ENCODE measurements at places on chromosomes 6 and 20.

DNA sequence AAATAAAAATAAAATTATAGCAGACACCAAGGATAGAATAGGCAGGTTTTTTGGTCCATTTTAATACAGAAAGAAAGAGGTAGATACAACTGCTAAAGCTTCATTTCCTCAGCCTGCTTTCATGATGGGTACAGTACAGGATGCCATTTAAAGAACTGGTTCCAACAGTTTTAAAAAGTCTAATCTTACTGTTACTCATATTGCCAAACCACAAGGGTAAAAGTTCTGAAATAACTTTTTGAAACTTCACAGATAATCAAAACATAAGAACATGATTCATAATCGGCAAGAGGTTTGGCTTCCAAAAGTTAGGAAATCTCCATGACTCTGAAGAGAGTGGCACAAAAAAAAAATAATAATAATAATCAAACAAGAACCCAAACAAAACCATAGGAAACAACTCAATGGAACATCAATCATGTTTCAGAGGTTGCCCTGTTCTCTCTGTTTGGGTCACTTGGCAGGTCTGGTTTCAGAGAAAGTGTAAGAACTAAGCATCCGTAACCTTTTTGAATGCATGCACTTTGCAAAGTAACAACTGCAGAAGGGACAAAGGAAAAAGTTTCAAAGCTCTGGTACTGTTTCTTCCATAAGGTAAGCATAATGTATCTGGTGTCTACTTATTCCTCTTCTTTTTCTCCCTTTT is 79.7 kb downstream of the SMLR1 start:
- no peak for DNase-seq

DNA sequence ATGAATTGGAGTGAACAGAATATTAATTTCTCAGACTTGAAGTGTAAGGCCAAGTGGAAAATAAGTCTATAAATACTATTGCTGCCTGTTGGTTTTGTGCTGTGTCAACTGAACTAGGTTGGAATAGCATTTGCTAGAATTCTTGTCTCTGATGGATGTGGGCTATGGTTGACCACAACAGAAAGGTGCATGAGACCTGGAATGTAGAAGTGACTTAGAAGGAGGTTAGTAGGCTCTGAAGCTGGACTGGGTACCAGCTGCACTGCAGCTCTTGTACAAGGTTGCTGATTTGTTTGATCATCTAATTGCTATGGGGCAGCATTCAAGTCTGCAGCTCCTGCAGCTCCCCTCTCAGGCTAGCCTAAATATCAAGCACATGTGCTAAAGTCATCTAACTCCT is 479.0 kb upstream of the NRSN1 start:
- DNase-seq: no peak

- DNase-seq: no peak
Measured at GRCh38 chr6:140002396-140003022, 628.1 kb upstream of the CITED2 start.

- DNase-seq: no peak
Measured at GRCh38 chr6:140732991-140733390, 1358.5 kb upstream of the CITED2 start.

DNA sequence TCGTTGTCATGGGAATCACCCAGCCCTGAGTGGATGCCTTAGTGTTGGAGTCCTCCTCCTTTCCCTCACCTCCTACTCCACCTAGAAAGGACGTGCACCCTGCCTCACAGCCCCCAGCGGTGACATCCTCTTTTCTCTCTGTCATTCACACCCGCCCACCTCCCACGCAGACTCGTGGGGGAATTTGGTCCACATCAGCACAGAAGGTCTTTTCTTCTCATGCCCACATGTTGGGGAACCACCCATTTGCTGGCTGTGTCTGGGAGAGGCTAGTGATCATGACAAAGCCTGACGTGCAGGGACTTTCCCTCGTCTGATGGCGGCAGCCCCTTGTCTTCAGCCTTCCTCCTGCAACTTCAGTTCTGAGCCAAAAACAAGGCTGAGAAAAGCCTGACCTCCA is 96.0 kb upstream of the CNKSR3 start:
- DNase-seq: no peak

DNA sequence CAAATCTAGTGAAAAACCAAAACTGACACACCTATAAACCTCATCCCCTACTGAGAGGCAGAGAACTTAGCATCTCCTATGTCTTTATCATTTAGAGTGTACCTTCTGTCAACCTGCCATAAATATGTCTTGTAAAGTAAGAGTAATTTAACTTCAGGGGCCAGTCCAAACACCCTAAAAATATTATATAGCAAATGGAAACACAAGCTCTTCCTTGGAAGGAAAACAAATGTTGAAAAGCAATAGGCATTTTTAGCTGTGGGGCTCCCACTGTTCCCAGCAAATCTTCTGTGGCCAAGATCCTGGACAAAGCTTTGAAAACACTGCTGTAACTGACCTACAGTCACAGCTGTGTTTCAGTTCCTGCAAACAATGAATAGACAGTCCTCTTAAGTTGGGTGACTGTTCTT is 140.0 kb upstream of the RNF217 start:
- no peak for DNase-seq

DNA sequence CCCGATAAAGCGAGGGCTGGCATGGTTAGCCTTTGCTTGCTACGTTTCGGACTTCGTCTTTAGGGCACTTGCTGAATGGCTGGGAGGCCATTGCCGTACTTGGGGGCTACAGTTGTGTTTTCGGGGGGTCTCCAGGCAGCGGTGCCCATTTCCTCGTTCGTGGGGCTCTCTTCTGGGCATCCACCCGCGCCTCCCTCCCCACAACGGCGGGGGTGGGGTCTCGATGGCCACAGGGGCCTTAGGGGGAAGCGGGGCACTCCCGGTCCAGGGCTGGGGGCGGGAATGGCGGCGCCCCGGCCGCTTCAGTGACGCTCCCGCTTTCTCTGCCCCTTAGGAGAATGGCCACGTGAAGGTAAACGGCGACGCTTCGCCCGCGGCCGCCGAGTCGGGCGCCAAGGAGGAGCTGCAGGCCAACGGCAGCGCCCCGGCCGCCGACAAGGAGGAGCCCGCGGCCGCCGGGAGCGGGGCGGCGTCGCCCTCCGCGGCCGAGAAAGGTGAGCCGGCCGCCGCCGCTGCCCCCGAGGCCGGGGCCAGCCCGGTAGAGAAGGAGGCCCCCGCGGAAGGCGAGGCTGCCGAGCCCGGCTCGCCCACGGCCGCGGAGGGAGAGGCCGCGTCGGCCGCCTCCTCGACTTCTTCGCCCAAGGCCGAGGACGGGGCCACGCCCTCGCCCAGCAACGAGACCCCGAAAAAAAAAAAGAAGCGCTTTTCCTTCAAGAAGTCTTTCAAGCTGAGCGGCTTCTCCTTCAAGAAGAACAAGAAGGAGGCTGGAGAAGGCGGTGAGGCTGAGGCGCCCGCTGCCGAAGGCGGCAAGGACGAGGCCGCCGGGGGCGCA is 2.4 kb downstream of the MARCKS start:
- no peak for DNase-seq

DNA sequence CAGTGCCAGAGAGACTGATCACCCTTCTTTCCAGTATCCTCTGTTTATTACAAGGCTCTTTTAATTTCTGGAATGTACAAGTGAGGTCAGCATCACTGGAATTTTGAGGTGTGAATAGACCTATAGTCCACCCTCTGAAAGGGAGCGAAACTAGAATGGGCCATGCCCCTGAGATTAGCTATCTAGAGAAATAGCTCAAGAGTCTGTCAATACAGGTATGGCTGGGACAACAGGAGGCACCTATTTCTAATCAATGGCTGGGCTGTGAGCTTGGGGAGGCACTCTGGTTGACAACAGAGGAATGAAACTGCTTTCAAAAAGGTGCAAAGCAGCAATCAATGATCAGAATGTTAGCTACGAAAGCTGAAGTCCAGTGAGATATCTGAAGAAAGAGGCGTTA is 17.3 kb upstream of the CITED2 start:
- DNase-seq: no peak

DNA sequence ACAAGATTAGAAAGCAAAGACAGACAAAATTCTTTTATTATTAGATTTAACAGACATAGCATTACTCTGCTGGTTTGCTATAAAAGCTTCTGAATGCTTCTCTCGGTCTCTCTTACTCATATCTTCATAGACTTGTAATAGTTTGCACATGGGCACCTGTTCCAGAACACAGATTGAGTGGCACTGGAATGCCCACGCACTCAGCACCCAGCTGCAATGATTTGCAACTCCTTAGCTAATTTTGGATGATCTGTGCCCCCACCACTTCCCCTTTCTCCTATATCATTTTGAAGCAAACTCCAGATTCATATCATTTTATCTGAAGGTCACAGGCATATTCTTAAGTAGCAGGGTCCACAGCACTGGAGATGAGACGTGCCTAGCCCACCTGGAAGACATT is 148.8 kb downstream of the CFAP61 start:
- DNase-seq: no peak

DNA sequence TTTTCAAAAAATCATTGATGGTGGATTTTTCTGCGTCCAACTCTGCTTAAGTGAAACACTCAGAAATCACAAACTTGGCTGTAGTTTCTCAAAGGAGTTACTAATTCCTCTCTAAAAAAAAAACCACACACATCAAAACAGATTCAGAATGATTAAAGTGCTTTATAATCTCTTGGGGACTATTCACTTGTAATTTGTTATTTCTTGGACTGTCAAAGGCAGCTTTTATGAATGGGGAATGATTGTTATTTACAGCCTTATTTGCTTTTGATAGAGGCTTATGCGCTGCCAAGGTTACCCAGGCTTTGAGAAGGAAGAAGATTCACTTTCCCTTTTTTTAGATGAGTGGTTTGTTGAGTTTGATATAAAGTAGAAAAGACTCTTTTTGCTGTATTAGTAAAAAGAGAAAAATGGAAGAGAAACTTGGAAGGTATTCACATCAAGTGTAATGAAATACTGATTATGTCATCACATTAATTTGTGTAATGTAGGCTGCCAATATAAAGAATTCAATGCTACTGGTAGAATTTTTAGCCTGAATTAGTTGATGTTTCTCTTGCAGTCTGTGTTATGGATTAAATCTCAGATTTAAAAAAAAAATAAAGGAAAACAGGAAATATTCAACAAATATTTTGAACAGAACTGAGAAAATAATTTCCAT is 381.0 kb upstream of the SASH1 start:
- DNase-seq: no peak

DNA sequence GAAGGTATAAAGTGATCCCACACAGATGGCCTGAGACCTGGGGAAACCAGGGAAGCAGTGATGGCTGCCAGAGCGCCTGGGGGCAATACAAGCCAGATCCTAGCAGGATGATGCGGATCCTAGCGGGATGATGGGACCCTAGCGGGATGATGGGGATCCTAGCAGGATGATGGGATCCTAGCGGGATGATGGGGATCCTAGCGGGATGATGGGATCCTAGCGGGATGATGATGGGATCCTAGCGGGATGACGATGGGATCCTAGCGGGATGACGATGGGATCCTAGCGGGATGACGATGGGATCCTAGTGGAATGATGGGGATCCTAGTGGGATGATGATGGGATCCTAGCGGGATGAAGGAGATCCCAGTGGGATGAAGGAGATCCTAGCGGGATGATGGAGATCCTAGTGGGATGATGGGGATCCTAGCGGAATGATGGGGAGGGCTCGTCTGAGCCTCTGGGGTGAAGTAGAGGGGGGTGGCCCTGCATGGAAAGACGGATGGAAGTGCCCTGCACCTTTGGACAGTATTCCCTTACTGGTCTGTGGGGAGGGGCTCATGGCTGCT is 44.2 kb upstream of the CDH22 start:
- DNase-seq: no peak

- DNase-seq: no peak
Measured at GRCh38 chr6:144190080-144190479, 39.8 kb downstream of the STX11 start.

DNA sequence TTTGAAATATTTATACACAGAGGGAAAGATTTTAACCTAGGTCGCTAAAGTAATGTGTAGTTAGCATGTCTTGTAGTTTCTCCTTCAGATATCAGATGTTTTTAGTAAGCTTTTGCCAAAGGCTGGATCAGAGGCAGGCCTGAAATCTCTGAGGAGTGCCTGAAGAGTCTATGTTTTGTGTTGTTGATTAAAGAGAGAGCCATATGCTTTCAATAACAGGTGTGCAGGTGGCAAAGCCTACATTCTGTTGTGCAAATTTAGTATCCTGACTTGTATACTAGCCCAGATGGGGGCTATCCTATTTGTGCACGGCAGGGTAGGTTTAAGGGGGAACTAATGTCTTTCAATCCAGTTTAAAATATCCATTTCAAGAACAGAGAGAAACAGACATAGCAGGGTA is 167.1 kb upstream of the ATXN1 start:
- no peak for DNase-seq

DNA sequence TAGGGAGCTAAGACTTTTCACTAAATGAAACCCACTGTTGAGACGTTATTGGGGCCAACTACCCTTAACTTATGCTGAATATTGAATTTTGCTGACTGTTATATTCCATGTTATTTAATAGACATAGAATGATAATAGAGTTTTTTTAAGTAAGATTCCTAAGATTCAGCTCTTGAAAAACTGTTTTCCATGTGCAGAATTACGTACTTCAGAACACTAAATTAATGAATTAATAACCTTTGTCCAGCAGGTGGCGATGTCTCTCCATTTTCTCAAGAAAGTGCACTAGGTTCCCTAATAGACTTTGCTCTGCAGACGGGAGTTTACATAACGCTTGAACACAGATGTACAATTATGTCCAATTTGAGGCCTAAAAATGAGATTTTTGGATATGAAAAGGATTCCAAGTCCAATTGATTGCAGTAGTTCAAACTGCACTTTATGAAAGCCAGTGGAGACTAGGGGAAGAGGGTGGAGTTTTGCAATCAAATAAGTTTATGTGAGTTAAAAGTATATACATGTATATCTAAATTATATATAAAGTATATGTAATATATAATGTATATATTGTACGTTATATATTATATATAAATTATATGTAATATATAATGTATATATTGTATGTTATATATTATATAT is 282.1 kb downstream of the UST start:
- DNase-seq: peak; percentile 74

Data from RCC 7860 (cell line).